Iris pigment epithelial cell (primary cell): ENCODE measurements at places on chromosomes 3 and 15.

DNA sequence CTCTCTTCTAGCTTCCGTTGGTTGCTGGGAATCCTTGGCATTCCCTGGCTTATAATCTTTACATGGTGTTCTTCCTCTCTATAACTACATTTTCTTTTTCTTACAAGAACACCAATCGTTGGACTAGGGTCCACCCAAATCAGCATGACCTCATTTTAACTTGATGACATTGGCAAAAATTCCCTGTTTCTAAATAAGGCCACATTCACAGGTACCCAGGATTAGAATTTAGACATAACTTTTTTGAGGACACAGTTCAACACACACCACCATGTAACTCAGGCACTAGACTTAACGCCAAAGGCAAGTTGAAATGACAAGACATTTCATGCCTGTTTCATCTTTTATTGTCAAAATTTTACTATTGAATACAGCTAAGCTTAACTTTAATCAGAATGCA, 93.0 kb downstream of the NECTIN3 start:
- no peak for DNase-seq

DNA sequence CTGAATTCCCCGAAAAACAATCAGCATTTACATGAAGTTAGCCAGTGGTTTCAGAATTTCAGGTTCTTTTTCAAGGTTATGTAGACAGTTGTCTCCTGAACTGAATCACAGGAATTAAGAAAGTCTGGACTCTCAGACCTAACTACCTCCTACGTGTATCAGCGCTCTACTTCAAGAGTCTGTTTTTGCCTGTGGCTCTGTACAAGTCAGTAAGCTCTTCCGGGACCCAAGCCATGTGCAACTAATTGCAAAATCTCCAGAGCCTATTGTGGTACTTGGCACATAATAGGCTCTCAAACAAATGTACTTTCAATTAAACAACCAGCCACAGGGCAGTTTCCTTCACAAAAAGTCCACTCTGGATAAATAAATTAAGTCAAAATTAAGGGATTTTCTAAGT, 414.2 kb downstream of the PDCD6IP start:
- DNase-seq, result peak; percentile 91

DNA sequence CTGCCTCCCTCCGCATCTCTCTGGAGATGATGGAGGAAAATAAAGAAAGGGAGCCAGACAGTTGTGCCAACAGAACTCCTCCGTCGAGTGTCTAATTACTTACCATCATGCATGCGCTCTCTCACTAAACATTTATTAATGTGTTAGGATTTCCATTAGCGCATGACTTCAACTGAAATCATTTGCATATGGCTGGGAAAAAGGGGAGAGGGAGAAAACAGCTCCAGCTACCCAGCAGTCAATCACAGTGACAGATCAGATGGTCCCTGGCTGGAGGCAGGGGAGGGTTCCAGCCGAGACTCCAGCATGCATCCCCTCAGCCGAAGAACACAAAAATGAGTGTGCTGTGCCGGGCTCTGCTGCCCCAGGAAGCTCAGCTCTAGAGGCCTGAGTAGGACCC, 6.8 kb upstream of the RHO start:
- no peak for DNase-seq

DNA sequence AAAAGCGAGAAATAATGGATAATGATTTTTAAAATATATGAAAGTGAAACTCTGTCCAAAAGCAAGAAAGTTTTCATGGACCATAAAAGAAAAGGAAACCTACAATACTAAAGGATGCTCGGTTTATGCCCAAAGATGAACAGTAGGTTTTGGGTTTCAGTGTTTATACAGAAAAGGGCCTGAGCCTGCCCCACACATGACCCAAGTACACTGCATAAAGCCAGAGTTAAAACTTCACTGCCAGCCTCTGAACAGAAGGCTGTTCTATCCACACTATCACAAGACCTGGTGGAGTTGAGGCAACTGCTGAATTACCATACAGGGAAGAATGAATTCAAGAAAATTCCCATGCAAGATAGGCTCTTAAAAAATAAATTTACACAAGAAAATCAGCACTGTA, 165.2 kb downstream of the MECOM start:
- DNase-seq, result peak; percentile 3

DNA sequence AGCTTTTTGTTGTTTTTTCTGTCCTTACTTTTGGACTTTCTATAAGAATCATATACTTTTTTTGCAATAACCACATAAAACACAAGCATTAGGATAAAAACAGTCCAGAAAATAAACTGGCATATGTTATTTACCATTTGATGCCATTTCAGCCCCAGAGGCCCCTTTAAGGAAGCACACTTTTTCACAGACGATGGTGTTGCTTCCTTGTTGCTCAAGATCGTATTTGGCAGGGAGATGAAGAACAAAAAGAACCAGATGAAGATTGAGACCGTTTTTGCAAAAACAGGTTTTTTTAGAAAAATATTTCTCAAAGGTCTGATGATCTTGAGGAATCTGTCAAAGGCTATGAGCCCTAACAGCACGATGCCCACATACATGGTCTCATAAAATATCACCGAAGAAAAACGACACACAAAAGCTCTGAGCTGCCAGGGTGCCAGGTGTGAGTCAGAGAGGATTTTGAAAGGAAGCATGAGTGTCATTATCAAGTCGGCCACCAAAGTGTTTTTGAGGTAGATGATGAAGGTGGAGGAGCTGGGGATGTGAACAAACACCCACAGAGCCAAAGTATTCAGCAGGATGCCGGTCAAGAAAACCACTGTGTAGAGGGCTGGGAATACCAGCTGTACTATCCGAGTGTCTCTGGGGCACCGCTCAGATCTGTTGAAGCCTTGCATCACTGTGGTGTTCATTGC, 902 bp downstream of the P2RY13 start:
- DNase-seq, result no peak

DNA sequence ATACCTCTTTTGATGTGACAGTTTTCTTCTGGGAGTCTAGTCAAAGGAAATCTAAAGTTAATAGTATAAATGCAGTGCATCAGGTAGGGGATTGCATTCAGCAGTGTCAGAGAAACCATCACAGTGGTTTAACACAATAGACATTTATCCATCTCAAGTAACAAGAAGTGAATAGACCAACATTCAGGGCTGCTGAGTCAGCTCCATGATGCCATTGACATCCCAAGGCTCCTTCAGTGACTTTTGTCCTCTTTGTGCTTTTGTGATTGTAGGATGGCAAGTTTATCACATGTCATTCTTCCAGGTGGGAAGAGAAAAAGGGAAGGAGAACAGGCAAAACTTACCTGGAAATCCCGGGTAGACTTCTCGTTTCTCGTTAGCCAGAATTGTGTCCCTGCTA, 158.3 kb downstream of the TMEM108 start:
- no peak for DNase-seq
